ENCODE measurements at places on chromosomes 4 and X.

GRCh38 chr4:153651587-153651986 is 32.5 kb upstream of the TLR2 start:
- DNase-seq, result no peak

DNA sequence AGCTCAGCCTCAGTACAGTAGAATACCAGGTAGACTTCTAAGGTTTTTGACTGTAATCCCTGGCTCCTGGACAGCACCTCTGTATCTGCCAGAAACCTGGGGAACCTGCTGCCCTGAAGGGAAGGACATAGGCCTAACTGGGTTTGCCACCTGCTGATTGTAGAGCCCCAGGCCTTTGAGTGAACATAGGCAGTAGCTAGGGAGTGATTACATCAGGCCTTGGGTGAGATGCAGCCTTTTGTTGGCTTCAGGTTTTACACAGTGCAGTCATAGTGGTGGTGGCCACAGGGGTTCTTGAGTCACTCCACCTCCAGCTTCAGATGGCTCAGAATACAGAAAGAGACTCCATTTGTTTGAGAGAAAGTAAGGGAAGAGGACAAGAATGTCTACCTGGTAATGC is 19.3 kb downstream of the IQCM start:
- no peak for DNase-seq

GRCh38 chrX:140764401-140764919 is 54.9 kb downstream of the LINC00632 start:
- no peak for DNase-seq

DNA sequence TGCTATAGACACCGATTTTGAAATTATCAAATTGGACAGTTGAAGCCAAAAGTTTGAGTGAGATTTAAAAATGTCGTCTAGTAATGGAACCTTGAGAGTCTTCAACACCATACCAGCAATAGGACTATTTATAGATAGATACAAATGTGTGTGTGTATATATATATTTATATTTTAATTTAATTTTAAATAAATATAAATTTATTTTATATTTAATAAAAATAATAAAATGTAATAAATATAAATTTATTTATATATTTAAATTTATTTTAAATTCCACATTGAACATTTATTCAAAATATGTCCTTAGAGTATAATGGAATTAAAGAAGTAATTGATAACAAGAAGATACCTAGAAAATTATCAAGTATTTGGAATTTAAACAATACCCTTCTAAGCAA is 221.9 kb upstream of the CXXC4 start:
- no peak for DNase-seq

DNA sequence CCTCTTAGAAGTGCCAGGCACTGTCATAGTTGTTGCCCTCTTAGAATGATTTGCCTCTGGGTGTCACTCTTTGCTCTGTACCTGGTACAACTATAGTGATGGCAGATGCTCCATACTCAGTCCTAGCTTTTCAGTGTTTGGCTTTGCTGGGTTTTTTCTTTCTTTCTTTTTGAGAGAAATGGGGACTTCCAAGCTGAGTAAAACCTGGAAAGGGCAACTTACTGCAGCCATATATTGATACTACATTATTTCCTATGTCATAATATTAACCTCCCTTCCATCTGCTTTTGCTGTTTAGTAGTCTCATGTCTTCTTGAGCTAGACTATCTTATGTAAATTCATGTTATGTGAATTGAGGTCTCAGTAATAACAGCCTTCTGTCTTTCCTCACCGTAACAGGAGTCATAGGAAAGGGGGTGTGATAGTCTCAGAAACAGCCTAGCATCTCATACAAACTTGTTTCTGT is 49.0 kb downstream of the NIPAL1 start:
- no peak for DNase-seq

- no peak for DNase-seq
These were observed 79.8 kb downstream of the MID1IP1 start for GRCh38 chrX:38881066-38881465.

GRCh38 chrX:318739-319578 is at the start of gene GTPBP6:
Gene GTPBP6, minus strand, starts transcription at chrX:318796. Its CDS starts 9 bp downstream, at chrX:318787.
- DNase-seq, result no peak
